ENCODE measurements at places on chromosomes 5 and 9. TPM values are rescaled to one million over a fixed set of nuclear protein-coding genes. Genes with fewer than 3 reads are reported as not detected.

The PDCD1LG2 gene
- total RNA-seq: 1.3 TPM

The GLRA1 gene
- total RNA-seq: not detected

The IL9 gene
- not detected for total RNA-seq

The RRAGA gene
- 72.7 TPM for total RNA-seq

The ELAVL2 gene
- 0.62 TPM for total RNA-seq

The ZNF608 gene
- 6.7 TPM for total RNA-seq

DNA sequence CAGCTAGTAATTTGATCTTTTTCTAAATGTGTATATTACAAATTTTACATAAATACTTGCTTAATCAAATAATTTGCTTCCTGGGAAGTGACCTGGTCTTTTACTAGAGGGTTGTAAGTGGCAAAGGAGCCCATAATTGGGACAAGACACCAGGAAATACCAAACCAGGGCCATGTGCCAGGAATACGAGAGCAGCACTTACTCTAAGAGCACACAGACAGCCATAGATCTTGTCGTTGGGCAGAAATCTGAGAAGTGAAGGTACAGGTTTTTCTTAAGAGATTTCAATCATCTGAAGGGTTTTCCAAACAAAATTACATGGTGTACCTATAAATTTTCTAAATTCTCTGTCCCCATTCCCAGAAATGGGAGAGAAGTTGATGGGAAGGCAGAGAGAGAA lies 179.3 kb downstream of the HINT1 start:
- DNase-seq: no peak

- no peak for DNase-seq
Observed at GRCh38 chr9:35487081-35487480, 2.8 kb upstream of the RUSC2 start.

- no peak for DNase-seq
Observed at GRCh38 chr5:157574456-157575380, 857 bp downstream of the ADAM19 start.

DNA sequence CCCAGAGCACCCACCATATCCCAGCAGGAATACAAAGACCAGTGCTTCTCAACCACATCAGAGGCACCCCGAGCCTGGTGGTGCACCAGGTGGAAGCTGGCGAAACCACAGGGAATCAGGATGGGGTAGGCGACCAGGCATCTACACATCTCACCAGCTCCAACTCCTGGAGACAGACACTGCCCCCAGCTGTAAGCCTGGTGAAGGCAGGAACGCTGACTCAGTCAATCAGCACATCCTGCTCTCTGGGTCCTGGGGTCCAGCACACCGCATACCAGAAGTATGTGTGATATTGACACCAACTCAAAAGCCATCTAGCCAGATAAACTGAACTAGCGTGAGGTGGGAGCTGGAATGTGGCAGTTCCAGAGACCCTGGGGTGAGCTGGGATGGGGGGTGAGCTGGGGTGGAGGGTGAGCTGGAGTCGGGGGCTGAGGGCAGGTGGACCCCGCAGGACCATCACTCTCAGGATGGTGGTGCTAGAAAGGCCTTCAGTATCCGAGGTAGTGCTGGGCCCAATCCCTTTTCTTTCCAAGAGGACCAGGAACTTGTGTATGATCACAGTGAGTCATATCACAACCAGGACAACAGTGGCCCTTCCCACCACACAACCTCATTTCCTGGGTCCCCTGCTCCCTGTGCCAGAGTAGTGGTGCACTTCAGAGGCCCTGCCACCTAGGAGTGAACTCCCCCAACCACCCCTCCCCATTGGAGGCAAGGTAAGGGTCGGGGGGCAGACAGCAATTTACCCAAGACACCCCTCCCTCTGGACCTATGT lies 2.5 kb downstream of the DBN1 start:
- DNase-seq: no peak

DNA sequence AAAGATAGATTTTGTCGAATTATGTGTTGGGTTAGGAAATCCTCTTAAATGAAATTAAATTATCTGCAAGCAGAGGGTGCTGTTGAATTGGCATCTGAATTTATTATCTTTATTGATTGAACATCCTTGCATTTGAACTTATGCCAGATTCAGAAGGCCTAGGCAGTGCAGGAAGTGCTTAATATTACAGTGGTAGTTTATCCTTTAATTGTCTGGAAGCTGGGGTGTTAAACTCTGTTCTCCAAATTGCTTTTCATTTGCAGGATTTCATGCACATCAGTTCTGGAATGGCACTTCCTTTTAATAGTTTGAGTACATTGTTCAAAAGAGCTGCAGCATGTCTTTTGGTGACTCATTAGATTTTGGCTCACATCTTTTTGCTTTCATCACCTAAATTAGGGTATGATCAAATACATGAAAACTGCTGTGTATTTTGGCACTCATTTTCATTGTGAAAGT lies 186.3 kb downstream of the KDM4C start:
- no peak for DNase-seq

- no peak for DNase-seq
Observed at GRCh38 chr5:108168915-108169314, 213.0 kb downstream of the FBXL17 start.

DNA sequence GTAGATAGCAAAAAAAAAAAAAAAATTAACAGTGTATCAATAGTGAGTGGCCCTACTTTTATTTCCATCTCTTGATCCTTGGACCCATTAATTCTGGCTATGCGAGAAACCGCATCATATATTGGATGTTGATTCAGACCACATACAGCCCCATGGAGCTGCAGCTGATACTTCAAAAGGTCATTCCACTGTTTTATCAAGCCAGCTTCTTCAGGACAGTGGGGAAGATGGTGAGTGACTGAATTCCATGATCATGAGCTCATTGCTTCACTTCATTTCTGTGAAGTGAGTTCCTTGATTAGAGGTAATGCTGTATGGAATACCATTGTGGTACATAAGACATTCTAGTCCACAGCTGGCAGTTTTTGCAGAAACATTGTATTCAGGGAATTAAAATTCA lies 222.9 kb upstream of the MEF2C start:
- no peak for DNase-seq

DNA sequence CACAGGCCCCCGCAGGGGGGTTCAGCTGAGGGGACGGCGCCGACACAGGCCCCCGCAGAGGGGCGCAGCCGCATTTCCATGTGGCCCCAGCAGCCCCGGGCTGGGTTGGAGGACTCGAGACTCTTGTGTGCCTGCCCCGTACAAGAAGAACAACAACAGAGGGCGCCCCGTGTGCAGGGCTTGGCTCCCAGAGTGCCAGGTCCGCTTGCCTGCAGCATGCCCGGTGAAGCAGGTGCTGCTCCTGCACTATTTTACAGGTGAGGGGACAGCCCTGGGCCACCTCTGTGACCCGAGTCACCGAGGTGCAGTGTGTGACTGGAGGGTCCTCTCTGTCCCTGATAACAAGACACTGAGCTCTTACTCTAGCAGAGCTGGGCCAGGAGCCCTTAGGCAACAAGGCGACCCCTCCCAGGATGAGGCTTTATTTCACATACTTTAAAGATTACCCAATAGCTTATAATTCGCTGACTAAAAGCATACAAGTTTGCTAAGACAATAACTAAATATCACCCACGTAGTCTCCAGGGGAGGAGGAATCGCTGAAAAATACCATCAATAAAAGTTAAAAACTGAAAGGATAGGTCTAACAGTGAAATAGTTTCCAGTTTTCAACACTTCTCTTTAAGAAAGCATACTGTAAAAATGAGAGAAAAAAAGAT lies 41.7 kb upstream of the SLC9A3 start:
- DNase-seq: peak; percentile 65

GRCh38 chr5:88948746-88949600 lies 66.0 kb upstream of the MEF2C start:
- no peak for DNase-seq

DNA sequence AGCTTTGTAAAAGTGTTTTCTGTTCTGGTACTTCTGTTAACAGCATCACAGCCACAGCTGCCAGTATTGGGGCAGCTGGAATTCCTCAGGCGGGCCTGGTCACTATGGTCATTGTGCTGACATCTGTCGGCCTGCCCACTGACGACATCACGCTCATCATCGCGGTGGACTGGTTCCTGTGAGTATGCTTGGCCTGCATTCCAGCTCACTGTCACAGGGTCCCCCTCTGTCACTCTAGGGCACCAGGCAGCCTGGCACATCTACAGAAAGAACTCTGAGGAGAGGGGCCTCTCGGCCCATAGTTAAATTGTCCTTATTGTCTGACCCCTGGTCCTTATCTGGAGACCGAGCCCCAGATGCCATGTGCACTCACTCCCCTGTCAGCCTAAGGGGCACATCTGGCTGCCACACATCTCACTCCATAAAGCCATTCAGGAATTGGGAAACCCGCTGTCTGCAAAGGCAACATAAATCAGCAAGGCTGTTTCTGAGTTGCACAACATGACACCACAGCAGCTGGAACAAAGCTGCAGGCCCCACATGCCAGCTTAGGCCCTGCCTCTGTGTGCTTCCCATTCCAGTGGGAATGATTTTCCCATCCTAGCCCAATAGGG lies 77.5 kb downstream of the SLC1A3 start:
- peak; percentile 90 for DNase-seq

DNA sequence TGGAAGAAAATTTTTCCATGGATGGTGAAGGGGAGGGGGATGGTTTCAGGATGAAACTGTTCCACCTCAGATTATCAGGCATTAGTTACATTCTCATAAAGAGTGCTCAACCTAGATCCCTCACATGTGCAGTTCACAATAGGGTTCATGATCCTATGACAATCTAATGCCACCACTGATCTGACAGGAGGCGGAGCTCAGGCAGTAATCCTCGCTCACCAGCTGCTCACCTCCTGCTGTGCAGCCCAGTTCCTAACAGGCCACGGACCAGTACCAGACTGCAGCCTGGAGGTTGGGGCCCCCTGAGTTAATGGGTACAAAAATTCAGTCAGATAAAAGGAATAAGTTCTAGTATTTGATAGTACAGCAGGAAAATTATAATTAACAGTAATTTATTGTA lies 337.2 kb downstream of the NPR3 start:
- no peak for DNase-seq

GRCh38 chr5:64074533-64074932 lies 91.1 kb upstream of the RNF180 start:
- no peak for DNase-seq

- DNase-seq: no peak
Observed at GRCh38 chr9:102355982-102356381, 617.5 kb upstream of the GRIN3A start.

DNA sequence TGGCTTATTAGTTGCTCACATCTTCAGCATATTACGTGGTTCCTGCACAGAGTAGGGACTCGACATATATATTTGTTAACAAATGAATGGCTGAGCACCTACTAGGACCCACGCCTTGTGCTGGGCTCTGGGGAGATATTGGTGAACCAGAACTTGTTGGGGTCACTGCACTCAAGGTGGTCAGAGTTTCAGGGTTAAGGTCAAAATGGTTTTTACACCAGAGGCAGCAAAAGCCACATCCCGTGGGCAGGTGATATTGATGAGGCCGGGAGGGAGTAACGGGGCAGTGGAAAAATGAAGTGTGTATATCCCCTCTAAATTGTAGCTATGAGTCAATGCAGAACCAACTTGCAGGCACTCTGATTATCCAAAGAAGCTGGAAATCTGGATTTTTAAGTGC lies 136.5 kb upstream of the KLF4 start:
- no peak for DNase-seq

GRCh38 chr9:21030389-21031035 lies 928 bp downstream of the HACD4 start:
- no peak for DNase-seq

GRCh38 chr5:179163236-179164155 lies 103.3 kb downstream of the ZNF354C start:
- DNase-seq: no peak

DNA sequence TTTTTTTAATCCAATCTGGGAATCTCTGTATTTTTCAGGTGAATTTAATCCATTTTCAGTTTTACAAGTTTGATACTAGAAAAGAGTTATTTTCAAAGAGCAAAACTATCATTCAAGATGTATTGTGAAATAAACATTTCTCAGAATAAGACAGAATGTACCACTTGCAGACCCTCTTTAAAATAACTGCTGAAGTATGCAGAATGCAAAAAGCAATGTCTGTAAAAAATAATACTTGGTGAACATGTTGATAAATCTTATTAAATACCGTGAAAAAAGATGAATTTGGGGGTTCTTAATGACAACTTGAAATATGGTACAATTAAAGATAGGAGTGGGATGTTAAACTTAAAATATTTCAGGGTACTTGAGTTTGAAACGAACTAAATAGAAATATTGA lies 26.1 kb upstream of the RASA1 start:
- DNase-seq: no peak

DNA sequence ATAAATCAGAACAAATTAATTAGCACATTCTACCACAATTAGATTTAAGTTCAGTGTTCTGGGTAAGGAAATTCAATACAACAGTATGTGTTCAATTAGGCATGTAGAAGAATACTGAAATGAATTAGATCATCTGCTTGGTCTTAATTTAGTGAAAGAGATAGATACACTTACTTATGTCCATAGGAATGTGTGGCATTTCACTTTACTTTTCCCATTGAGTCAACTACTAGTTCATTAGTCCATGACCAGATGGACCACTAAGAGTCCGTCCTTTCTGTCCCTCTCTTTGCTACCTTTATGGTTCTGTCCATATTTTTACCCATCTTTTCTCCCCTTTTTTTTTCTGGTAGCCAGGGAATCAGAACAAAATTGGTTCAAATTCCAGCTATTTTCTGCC lies 276.9 kb downstream of the OSTF1 start:
- no peak for DNase-seq

DNA sequence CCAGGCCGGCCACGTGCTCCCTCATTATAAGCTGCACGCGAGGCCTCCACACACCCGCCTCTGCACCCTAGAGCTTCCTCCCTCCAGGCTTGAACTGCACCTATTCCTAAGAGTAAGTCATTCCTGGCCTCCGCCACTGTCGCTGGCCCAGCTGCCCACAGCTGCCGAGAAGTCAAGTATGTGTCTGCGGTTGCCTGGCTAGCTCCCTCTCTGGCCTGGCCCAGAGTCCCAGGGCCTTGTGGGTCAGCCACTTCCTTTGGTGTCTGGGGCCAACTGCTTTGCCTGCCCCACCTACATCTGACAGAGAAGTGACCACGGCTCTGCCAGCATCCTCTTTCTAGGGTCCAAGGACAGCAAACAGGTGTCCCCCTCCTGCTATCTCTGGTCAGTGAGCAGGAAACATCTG lies 18.3 kb downstream of the ABO start:
- no peak for DNase-seq

DNA sequence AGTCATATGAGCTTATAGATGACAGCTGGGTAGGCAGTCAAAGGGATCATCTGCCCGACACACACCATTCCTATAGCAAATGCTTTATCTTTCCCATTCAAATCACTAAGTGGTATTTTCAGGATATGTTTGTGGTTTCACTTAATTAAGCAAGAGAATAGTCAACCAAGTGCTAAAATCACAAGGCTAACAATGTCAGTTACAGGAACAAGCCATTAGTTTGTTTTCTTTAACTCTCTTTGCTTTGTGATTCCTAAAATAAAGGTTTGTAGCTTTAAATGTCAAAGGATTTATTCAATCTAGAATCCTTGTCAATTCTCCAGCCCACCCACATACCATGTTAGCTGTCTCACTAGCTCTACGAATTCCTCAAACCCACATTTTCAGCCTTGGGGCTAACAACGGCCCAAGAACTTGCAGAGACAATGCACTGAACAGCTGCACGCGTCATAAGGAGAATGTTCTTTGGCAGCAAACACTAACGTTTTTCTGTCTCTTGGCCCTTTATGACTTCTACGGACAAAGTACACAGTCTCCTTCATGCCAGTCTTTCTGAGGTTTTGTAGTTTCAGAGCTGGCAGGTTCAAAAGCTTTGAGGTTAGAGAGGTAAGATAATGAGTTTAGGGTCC lies 56.6 kb downstream of the ELAVL2 start:
- DNase-seq: peak; percentile 16

GRCh38 chr5:19172926-19173470 lies 815.0 kb downstream of the CDH18 start:
- no peak for DNase-seq

- no peak for DNase-seq
Observed at GRCh38 chr9:135117281-135117680, 29.8 kb downstream of the OLFM1 start.

Data from lower leg skin (tissue), 4 donors.